A549 treated with DMSO at 1 μM for 4 hours (cell line): ENCODE measurements at places on chromosomes 3 and 15. TPM values are rescaled to one million over a fixed set of nuclear protein-coding genes. Genes with fewer than 3 reads are reported as not detected.

Gene SLC28A1
- 0.08 TPM in 1 of 5 replicates, not detected in the others for total RNA-seq

Gene RTP4
- not detected in 5 replicates for total RNA-seq

Gene HCLS1
- 0.07 to 0.20 TPM (median 0.16 TPM) in 4 of 5 replicates, not detected in the other for total RNA-seq

Gene LRRC28
- 13.6 to 17.7 TPM (median 15.3 TPM) in 5 replicates for total RNA-seq

Gene NRG4
- total RNA-seq = 0.81 to 2.6 TPM (median 1.1 TPM) in 5 replicates

Gene SLC28A2
- total RNA-seq = not detected in 5 replicates

Gene ARGFX
- total RNA-seq = not detected in 5 replicates

Gene ROBO2
- not detected in 5 replicates for total RNA-seq

Gene RETNLB
- not detected in 5 replicates for total RNA-seq

Gene RLBP1
- total RNA-seq = not detected in 5 replicates

Gene KNL1
- 6.4 to 9.4 TPM (median 8.4 TPM) in 5 replicates for total RNA-seq

Gene SI
- total RNA-seq = not detected in 5 replicates

Gene GRIP2
- total RNA-seq = 1.00 to 2.3 TPM (median 1.9 TPM) in 5 replicates

Gene HACD2
- 36.2 to 49.5 TPM (median 45.3 TPM) in 5 replicates for total RNA-seq

Gene ZNF639
- 19.3 to 27.2 TPM (median 23.8 TPM) in 5 replicates for total RNA-seq

Gene LRRIQ4
- not detected in 5 replicates for total RNA-seq

Gene SLC22A13
- 0.05 to 0.09 TPM in 2 of 5 replicates, not detected in the others for total RNA-seq

Gene SUMF1
- total RNA-seq = 19.6 to 25.6 TPM (median 21.2 TPM) in 5 replicates

Gene DOCK3
- total RNA-seq = 0.37 to 0.50 TPM (median 0.43 TPM) in 5 replicates

Gene ST8SIA2
- 0.40 to 1.1 TPM (median 0.64 TPM) in 5 replicates for total RNA-seq

Gene ITIH4
- 0.38 to 1.6 TPM (median 0.84 TPM) in 5 replicates for total RNA-seq

Gene MED12L
- 0.30 to 0.72 TPM (median 0.60 TPM) in 5 replicates for total RNA-seq

Gene B2M
- total RNA-seq = 391 to 474 TPM (median 442 TPM) in 5 replicates

Gene TERC
- 0.93 TPM in 1 of 5 replicates, not detected in the others for total RNA-seq

Gene FMN1
- total RNA-seq = 0.24 to 0.44 TPM (median 0.33 TPM) in 5 replicates

Gene VPS8
- total RNA-seq = 8.3 to 10.2 TPM (median 9.6 TPM) in 5 replicates

Gene IRAK2
- 21.0 to 30.9 TPM (median 25.8 TPM) in 5 replicates for total RNA-seq

Gene TRPM1
- total RNA-seq = not detected in 5 replicates

Gene CDCP1
- total RNA-seq = 15.3 to 20.0 TPM (median 17.6 TPM) in 5 replicates

Gene ATP13A4
- 0.24 TPM in 1 of 5 replicates, not detected in the others for total RNA-seq

Gene PRSS50
- total RNA-seq = not detected in 5 replicates

Gene CAMK2N2
- 0.90 to 1.7 TPM (median 1.1 TPM) in 5 replicates for total RNA-seq

Gene C2CD4B
- total RNA-seq = 0.07 to 0.09 TPM (median 0.08 TPM) in 3 of 5 replicates, not detected in the others

Gene GOLGA8M
- not detected in 5 replicates for total RNA-seq

Gene CPNE9
- total RNA-seq = 0.08 to 0.33 TPM (median 0.15 TPM) in 4 of 5 replicates, not detected in the other

Gene ZPLD1
- total RNA-seq = 0.04 to 0.07 TPM (median 0.06 TPM) in 4 of 5 replicates, not detected in the other

Gene SUCNR1
- total RNA-seq = 0.13 to 0.22 TPM (median 0.16 TPM) in 5 replicates

Gene SPESP1
- not detected in 5 replicates for total RNA-seq

Gene PRR20G
- 0.07 to 0.15 TPM in 2 of 5 replicates, not detected in the others for total RNA-seq

Gene MYRIP
- total RNA-seq = not detected in 5 replicates

Gene FANCD2OS
- not detected in 5 replicates for total RNA-seq

Gene ACTC1
- 0.10 to 0.52 TPM (median 0.25 TPM) in 5 replicates for total RNA-seq

Gene PDE8A
- total RNA-seq = 29.2 to 37.5 TPM (median 36.2 TPM) in 5 replicates

Gene CLDN16
- 0.06 to 0.11 TPM in 2 of 5 replicates, not detected in the others for total RNA-seq

Gene SV2B
- total RNA-seq = 0.02 to 0.03 TPM (median 0.03 TPM) in 4 of 5 replicates, not detected in the other

Gene CORO2B
- 2.9 to 4.0 TPM (median 3.7 TPM) in 5 replicates for total RNA-seq

Gene RTP3
- not detected in 5 replicates for total RNA-seq

Gene BTLA
- total RNA-seq = 0.02 to 0.06 TPM in 2 of 5 replicates, not detected in the others

Gene GP5
- 0.03 to 0.07 TPM in 2 of 5 replicates, not detected in the others for total RNA-seq
